ENCODE measurements at places on chromosomes 5 and 9.

GRCh38 chr9:82299870-82300269 lies 311.3 kb downstream of the SPATA31D1 start:
- DNase-seq, result no peak

- DNase-seq, result no peak
Observed at GRCh38 chr5:154501566-154501965, 23.5 kb upstream of the HAND1 start.

DNA sequence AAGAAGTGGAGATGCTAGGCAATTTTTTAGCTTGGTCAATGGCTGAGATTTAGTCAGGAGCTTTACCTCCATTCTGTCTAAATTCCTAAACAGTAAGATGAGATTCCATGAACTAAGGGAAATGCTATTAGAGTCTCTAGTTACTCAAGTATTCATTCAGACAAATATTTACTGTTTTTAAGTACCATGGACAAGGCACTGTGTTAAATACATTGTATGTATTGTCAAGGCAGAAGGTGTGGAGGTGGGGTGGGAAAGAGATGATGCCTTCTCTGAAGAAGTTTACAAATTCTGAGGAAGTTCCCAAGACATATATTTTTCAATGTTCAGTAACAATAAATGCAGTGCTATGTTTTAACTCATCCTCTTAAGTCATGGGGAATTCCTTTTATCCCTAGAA lies 459.9 kb upstream of the NMUR2 start:
- DNase-seq, result no peak

- DNase-seq, result no peak
Observed at GRCh38 chr5:138790684-138791083, 37.5 kb downstream of the CTNNA1 start.

DNA sequence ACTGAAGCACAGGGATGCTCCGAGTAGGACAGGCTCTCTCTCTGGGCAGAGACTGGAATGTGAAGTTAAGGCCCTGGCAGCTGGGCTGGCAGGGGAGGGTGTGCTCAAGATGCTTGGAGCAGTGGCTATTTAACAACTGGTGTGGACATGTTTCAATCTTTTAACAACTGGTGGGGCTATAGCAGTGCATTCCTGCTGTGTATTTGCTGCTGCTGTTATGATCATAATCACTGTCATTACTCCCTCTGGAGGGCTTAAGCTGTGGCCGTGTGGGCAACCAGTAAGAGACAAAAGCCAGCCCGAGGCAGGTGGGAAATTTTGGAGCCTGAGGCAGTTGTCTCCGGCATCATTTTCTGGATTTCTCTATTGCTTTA lies 33.3 kb upstream of the PTGS1 start:
- DNase-seq, result no peak

DNA sequence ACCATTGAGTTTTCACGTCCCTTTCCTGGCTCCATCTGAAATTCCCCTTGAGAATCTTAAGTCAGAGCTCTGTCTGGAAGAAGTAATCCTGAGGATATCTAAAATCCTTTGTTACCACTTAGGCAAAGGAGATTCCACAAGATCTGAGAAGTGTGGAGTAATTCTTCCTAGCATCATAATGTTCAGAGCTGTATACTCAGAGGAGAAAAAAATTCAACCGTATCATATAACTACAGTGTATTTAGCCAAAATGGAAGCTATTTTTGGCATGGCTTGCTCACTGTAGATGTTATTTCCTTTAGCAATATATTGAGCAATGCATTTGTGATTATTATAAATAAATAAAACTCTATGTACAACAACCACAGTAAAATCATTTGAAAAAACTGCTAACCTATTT lies 1858.4 kb downstream of the EFNA5 start:
- DNase-seq, result no peak

- no peak for DNase-seq
Observed at GRCh38 chr9:136326061-136326760, 1.1 kb upstream of the GPSM1 start.

DNA sequence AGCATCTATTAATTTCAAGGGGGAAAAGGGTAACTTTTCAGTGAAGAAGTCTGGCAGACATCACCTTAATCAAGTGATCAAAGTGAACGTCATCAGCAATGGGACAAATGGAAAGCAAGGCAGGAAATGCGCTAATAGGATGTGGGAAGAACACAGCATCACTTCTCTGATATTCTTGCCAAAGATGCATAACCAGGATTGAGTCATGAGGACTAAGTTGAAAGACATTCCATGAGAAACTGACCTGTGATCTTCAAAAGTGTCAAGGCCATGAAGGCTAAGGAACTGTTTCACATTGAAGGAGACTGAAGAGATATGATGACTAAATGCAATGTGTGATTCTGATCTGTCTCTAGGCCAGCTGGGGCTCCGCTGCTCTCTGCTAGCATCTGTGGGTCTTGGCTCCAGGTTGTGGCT lies 92.9 kb downstream of the NDFIP1 start:
- no peak for DNase-seq

DNA sequence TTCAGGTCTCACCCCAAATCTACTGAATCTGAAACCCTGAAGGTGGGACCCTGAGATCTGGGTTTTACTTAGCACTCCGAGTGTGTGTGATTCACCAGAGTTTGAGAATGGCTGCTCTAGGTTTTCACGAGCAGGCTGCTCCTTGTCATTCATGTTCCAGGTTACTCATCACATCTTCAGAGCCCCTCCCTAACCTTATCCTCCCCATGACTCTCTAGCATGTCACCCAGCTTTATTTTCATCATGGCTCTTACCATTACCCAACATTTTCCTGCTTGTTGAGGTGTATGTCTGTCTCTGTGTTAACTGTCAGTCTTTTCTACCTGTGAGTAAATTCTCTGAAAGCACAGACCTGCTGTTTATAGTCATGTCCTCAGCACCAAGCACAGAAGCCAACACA lies 319.2 kb downstream of the NSG2 start:
- DNase-seq, result no peak

DNA sequence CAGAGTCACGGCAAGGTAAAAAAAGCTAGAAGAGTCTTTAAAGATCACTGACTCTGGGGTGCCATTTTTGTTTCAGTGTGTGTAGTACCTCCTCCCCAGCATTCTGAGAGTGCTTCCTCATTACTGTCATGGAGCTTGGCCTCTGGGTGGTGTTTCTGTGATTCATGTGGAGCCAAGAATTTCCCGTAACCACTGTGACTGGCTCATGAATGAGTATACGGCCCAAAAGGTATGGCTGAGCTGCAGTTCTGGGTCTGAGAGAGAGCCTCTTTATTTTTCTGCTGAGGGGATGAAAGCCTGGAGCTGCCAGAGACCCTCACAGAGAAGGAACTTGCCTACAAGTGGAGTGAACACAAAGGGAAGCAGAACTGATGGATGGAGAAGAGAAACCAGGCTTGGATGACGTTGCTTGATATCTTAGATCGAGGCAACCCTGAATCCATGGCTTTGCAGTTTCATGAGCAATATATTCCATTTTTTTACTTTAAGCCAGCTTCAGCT lies 85.6 kb downstream of the PTTG1 start:
- no peak for DNase-seq

Data from stimulated activated CD4-positive, alpha-beta T cell treated with anti-CD3 and anti-CD28 coated beads, Interleukin-1b, Interleukin-23, amount 100 ng/mL, for 1 hour (primary cell).